Uterus (tissue), 4 donors: ENCODE measurements at places on chromosomes 2 and 18. TPM values are rescaled to one million over a fixed set of nuclear protein-coding genes. Genes with fewer than 3 reads are reported as not detected.

GPR155 gene
- 5.4 TPM for total RNA-seq

CFAP53 gene
- 0.95 TPM for total RNA-seq

FKBP1B gene
- total RNA-seq = 82.1 TPM

MPP4 gene
- total RNA-seq = not detected

TDRD15 gene
- total RNA-seq = under 0.01 TPM

CAPG gene
- total RNA-seq = 70.5 TPM

ATP8B1 gene
- 21.5 TPM for total RNA-seq

CCDC141 gene
- total RNA-seq = 0.29 TPM

C2orf80 gene
- not detected for total RNA-seq

TTN gene
- 10.0 TPM for total RNA-seq

ATOH8 gene
- 83.0 TPM for total RNA-seq
